ENCODE measurements at places on chromosomes 13 and 19.

DNA sequence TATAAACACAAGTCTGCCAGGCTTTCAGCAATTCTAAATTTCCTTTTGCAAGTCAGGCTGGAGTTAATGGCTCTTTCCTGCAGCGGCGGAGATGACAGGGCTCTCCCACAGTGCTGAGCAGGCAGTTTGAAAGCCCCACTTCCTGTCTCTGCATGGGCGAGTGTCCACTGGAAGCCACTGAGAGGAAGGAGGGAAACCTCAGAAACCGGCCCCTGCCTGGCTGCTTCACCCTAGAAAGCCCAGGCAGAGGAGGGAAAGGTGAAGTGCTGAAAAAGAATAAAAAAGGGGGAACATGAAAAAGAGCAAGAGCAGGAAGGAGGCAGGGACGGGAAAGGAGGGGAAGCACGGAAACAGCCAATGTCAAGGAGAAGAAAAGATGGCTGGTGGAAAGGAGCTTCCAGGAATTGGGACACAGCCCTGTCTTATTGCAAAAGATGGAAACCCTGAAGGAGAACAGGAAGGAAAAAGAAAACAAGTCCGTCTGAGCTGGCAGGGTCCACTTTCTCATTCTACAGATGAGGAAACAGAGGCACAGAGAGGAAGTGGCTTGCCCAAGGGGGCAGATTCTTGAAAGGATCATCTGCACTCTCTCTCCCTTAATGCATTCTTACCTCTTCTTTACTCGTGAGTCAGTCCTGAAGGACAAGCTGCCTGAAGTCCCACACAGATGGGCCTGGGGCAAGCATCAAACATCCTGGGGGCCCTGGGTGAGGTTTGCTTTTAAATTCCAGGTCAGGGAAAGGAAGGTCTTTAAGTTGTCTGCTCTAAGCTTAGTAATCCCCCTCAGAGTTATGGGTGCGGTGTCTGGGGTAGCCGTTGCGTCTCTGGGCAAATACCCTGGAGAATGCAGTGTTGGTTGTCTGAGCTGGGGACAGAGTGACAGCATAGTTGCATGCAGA, 38.8 kb upstream of the ALOX5AP start:
- DNase-seq, result no peak

GRCh38 chr13:114099918-114100445, 32.4 kb downstream of the RASA3 start:
- no peak for DNase-seq

GRCh38 chr13:109870696-109871370, 84.5 kb upstream of the IRS2 start:
- DNase-seq, result no peak

DNA sequence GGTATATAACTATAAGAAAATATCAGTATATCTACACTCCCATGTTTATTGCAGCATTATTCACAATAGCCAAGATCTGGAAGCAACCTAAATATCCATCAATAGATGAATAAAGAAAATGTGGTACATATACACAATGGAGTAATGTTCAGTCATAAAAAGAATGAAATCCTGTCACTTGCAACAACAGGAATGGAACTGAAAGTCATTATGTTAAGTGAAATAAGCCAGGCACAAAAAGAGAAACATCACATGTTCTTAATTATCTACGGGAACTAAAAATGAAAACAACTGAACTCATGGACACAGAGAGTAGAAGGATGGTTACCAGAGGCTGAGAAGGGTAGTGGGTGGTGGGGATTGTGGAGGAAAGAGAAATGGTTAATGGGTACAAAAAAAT, 665.2 kb downstream of the TBC1D4 start:
- DNase-seq, result no peak

DNA sequence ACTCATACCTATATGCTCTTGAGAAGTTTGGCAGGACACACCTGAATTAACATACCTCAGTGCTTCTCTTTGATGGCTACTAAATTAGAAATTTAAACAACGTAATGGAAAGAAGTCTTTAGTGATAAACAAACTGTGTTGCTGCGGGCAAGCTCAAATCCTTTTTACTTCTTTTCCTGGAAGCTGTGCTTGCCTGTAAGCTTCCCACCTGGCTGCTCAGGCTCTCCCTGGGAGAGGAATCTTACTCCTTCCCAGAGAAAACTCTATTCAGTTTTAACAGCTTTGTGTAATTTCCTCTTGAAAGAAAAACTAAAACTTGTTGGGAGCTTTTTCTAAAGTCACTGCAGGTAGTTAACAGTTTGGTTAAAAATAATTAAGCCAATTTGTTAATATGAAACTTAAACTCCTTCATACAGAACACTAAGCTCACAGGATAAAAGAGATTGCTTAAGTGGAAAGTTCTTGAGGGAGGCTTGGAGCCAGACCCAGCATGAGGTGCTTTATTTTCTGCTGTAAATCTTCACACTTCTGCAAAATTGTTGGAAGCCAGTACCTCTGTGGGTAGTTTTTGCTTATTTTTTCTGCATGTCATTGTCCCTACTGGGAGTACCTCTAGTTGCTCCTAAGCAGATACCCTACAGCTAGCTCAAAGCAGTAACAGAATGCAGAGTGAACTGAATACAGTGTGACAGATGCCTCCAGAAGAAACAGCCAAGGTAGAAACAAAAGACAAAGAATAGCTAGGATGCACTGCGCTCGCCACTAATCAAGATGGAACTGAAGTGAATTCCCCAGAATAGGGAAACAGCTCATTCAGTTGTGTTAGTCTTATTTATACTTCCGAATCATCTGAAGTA, 1253.0 kb downstream of the PCDH17 start:
- no peak for DNase-seq

- no peak for DNase-seq
These were observed 20.6 kb downstream of the GRIN2D start for GRCh38 chr19:48413879-48414587.
